ENCODE measurements at places on chromosomes 11 and 22. TPM values are rescaled to one million over a fixed set of nuclear protein-coding genes. Genes with fewer than 3 reads are reported as not detected.

NXPE4 gene
- not detected for polyA plus RNA-seq

CXCR5 gene
- polyA plus RNA-seq = 0.25 TPM

WNT7B gene
- not detected for polyA plus RNA-seq

GPR83 gene
- 0.04 TPM for polyA plus RNA-seq

PRMT3 gene
- polyA plus RNA-seq = 13.7 TPM

PLCB3 gene
- polyA plus RNA-seq = 7.4 TPM

P2RX6 gene
- 0.72 TPM for polyA plus RNA-seq

HBG1 gene
- not detected for polyA plus RNA-seq

SESN3 gene
- polyA plus RNA-seq = 1.0 TPM

SIDT2 gene
- 14.5 TPM for polyA plus RNA-seq

SLC22A8 gene
- not detected for polyA plus RNA-seq

DNA sequence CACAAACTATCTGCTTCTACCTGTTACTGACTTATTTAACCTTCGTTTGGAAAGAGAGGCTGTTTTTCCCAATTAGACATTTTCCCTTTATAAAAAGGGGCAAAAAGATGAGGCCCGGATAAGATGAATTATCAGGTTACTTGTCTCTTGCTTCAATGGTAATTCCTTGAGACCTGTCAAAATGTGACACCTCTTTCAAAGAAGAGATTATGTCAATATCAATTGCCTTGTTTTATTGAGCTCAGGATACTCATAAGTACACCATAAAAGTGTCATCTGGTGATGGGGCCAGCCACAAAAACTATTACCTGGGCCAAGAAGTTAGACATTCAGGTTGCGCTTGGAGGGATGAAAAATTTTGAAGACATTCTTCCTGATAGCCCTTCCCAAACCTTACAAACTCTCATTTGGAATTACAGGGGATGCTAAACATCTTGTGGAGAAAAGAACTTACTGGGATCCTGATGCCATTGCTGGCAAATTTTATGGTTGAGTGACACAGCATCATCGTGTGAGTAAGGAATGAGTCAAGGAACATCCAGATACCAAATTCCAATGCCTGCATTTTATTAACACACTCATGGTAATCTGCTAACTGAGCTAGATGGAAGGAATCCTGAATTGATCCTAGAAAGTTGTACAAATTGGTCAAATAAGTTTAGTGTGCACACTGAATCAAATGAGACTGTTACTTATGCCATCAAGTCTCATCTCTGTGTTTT is 1071.2 kb downstream of the LRRC4C start:
- no peak for DNase-seq

DNA sequence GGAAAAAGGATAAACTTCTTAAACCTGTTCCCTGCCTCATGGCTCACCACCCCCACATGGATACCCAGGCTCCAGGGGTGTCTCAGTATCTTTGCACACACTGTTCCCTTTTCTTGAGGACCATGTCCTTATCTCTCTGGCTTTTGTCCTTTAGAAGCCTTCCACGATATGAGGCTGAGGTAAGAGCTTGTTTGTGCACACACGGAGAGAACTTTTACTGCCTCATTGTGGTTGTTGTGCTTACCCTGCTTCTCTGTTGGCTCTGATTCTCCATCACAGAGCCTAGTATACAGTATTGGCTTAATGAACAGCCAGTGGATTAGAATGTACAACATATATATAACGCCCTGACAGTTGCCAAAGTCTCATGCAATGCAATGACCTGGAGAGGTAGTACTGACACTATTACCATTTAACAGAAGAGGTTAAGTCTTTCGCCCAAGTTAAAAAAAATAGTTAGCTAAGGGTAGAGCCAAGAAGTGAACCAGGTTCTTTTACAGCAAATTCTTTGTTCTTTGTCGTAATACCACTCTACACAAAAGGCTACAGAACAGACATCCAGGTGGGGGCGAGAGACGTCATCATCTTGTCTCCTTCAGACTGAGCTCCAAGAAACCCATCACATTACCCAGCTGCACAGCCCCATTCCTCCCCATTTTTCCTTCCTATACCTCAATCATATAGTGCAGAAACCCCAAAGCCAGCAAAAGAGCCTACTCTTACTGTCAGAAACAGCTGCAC is 117.3 kb downstream of the PLEKHA7 start:
- no peak for DNase-seq

DNA sequence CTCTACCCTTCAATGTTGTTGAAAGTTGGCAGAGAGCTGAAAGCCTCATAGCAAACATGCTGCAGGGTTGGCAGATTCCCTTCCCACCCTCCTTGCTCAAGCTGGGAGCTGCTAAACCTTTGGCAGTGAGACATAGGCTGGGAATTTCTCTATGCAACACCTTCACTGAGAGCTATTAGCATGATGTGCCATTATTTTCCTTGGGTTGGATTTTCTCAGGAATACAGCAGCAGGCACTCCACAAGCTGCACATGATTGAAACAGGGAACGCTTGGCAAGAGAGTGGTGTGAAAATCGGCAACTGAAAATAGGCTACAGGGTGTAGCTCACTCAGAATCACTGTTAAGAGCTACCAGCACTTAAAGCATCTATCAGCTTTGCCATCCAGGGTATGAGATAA is 9.6 kb upstream of the ALKBH3 start:
- no peak for DNase-seq

- DNase-seq = no peak
Observed at GRCh38 chr11:112165049-112165448, 1.2 kb upstream of the IL18 start.

- no peak for DNase-seq
Observed at GRCh38 chr11:82233201-82233600, 500.5 kb downstream of the FAM181B start.

GRCh38 chr11:45150943-45151342 is 4.5 kb downstream of the PRDM11 start:
- no peak for DNase-seq

DNA sequence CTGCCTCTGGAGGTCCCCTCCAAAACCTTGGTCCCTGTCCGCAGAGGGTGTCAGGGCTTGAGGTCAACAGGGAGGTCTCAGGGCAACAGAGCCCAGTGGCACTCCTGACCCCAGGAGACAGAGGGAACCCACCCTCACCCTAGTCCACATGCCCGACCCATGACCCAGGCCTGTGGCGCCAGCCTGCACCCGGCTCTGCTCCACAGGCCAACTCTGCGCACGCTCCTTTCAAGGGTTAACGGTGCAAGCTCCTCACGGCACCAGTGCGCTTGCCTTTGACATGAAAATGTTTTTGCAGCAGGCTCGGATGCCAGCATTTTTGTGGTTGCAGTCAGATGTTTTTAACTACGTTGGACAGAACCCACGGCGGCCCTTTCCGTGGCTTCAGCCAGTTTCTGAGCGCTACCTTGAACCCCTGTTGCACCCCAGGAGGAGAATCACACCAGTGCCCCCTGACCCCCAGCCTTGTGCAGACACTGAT is 68.6 kb downstream of the CDKN1C start:
- peak; percentile 49 for DNase-seq

DNA sequence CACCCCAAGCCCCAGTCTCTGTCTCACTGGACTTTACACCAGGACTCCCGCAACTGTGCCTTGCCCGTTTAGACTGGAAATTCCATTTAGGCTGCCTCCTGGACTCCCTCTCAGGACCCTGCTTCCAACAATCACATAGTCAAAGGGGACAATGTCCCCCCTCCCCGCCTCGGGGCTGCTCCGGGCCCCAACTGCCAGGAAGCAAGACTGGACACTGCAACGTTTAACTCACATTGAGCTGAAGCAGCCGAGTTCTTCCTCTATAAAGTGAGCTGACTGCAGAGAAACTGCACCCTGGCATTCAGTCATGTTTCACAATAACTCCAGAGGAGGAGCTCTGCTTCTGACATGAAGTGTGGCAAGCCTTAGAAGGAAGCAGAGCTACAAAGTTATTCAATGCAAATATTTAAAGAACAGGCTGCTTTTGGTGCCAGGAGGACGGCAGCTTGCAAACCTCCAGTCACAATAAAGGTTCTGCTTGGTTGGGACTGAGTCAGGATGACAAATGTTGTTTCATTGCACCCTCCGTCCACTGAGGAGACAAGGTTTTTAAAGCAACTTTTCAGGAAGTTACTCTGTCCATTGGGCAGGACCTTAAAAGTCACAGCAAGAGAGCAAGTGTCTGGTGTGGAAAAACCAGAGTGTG is 19.9 kb downstream of the PACSIN2 start:
- no peak for DNase-seq

DNA sequence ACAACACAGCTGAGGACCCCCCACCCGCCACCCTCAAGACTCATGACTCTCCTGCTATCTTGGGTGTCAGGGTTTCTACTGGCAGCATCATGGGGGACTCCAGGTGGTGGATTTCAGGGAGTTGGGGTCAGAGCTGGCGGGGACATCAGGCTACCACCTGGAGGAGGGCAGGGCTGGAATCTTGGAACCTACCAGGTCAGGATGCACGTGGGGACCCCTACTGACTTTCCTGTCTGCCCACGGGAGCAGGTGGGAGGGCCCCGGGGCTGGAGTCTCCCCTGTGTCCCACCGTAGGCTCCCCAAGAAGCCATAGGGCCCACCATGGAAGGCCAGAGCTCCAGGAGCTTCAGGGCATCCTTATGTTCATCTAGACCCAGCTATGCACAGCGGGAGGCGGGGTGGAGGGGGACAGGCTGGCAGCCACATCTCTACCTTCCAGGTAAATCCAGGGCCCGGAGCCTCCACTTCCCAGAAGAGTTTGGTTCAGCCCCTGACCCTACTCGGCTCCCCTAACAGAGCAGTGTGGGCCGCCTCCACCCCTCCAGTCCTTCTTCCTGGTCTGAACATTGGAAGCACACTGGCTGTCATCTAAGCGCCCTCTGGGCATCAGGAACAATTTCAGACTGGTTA is 10.0 kb downstream of the SLC37A2 start:
- no peak for DNase-seq

DNA sequence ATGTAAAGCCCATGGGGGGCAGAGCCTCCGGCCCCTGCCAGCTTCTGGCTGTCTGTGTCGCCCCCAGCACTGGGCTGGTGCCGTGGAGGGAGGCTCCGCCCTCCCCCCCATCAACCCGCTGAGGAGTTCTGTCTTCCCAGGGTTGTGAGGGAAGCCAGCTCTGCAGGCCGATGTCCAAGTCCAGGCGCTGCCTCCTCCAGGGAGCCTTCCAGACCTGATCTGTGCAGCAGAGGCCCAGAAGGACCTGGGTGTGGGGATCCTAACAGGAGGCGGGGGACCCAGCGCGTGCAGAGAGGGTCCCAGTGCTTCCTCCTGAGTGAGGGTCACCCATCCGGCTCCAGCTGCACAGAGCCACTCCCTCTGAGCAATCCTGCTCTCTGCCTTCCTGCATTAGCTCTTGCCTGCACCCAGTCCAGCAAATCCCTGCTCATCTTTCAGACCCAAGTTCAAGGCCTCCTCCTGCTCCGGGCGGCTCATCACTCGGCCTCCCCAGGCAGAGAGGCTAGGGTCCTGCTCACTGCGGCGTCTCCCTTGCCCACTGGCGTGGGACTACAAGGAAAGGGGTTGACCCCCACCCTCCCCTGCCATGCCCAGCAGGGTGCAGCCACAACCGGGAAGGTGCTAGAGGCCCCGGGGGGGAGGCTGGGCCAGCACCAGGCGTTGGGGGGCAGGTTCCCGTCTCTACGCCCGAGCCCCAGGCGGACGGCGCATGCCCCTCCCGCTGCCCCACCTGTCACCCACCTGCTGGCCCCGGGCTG is 16.4 kb downstream of the PRR33 start:
- peak; percentile 9 for DNase-seq

DNA sequence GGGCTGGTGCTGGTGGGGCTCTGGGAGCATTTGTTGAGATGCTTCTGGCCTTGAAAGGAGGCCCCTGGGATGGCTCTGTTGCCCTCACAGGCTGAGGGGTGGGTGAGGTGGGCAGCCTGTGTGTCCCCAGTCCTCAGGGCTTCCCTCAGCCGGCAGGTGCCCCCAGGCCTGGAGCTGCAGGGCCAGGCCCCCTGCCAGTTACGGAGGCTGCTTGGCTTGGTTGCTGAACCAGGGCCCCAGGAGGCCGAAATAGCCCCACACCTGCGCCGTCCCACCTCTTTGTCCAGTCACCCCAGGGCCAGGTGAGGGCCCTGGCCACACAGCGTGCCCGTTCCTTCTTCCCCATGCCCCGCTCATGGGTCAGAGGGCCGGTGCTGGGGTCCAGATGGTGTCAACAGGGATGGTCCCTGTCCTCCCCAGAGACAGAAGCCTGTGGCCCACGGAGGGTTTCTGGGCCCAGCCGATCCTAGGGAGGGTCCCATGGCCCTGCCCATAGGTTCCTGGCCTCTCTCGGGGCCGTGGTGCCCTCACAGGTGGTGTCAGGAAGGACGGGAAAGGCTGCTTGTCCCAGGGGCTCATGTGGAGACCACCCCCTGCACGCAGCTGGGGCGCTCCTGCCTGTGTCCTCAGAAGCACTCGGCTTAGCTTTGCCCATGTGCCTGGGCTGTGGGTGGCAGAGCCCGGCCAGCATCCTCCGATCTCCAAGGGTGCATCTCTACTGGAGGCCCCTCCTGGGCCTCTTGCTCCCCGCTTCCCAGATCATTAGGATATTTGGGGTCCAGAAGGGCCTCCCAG is 9.2 kb upstream of the TSSC4 start:
- DNase-seq = no peak

DNA sequence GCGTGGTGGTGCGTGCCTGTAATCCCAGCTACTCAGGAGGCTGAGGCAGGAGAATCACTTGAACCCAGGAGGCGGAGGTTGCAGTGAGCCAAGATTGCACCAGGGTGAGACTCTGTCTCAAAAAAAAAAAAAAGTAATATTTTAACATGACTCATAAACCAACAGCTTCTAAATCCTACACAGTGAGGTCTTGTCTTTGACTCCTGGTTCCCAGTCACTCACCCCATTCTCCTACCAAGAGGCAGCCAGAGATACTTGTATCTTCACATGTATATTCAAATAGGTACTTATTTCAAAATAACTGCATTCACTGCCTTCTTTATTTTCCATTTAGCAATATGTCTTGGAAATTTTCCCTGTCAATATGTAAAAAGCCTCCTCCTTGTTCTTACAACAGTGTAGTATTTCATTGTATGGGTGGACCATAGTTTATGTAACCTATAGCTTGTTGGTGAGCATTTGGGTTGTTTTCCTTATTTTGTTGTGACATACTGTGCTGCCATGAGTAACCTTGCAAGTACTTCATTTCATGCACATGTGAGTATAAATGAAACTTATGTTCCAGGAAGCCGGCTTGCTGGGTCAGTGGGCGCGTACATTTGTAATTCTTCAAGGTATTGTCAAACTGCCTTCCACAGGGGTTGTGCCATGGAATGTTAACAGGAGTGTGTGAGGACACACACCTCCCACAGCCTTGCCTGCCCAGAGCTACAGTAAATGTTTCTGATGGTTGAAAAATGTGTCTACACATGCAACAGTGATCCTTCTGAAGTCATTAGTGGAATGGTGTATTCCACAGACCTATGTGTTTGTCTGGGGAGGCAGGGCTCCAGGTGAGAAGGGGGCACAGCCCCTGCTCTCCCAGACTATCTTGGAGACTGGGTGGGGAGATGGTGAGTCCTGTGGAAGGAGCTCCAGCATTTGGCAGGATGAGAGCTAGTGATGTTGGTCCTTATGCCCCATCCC is 47.9 kb downstream of the OSBP2 start:
- no peak for DNase-seq

- DNase-seq = peak; percentile 82
Observed at GRCh38 chr11:118820412-118821357, 29.7 kb upstream of the DDX6 start.

DNA sequence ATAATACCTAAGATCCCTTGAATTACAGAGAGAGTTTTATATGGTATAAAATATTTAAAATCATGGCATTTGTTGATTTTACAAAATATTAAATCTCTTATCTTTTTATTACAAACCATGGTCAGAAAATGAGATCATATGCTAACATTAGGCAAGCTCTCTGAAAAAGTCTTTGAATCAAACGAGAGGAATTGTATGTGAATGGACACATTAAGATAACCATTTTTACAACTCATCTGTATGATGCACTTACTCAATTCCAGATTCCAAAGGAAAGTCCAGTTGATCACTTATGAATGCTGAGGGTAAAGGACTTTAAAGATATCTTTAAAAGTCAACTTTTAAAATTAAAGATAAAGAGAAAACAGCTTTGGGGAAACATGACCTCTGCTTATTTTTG is 83.5 kb upstream of the LUZP2 start:
- DNase-seq = no peak
